Esophagus muscularis mucosa (tissue), 4 donors: ENCODE measurements at places on chromosomes 2 and 18. TPM values are rescaled to one million over a fixed set of nuclear protein-coding genes. Genes with fewer than 3 reads are reported as not detected.

Gene PIEZO2
- total RNA-seq: 5.2 TPM

- H3K4me1 ChIP-seq: peaks cover 3% of the 10 kb centered on the region
- no peak overlapping the region for H3K27ac ChIP-seq
- H3K27me3 ChIP-seq: no peaks in the 10 kb centered on the region
Measured at GRCh38 chr2:49262801-49263560, 108.7 kb upstream of the FSHR start.

Gene CNDP1
- not detected for total RNA-seq

- no peak for DNase-seq
- H3K27ac ChIP-seq: no peak overlapping the region
- H3K27me3 ChIP-seq: no peaks in the 10 kb centered on the region
- peaks cover 9% of the 10 kb centered on the region for H3K4me1 ChIP-seq
Measured at GRCh38 chr2:173644146-173644545, 289.5 kb downstream of the CDCA7 start.

- H3K27ac ChIP-seq: no peak overlapping the region
- H3K36me3 ChIP-seq: no peaks in the 10 kb centered on the region
- H3K4me1 ChIP-seq: no peaks in the 10 kb centered on the region
Measured at GRCh38 chr2:48180557-48180956, 274.3 kb upstream of the FBXO11 start.

DNA sequence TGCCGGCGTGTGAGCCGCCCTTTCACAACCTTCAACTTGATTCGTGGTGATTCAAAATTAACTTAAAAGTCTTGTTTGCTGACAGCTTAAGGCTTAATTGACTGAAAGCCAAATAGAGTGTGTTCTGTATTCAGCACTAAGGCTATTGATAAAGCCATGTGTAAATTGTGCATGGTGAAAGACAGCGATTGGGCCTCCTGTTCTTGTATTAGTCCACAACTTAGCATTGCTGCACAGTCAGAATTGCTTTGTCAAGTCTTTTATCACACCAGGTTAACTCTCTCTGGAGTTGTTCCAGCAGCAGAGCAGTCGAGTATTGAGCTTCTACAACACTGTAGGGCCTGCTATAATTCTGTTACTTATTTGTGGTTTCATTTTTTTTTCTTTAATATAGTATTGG, 210.1 kb downstream of the WDR7 start:
- no peak overlapping the region for H3K4me3 ChIP-seq
- no peaks in the 10 kb centered on the region for H3K27me3 ChIP-seq
- no peak for DNase-seq
- H3K27ac ChIP-seq: no peak overlapping the region
- no peaks in the 10 kb centered on the region for H3K36me3 ChIP-seq
- no peaks in the 10 kb centered on the region for H3K4me1 ChIP-seq

GRCh38 chr2:102792568-102793208, 30.9 kb downstream of the TMEM182 start:
- no peak overlapping the region for H3K4me3 ChIP-seq
- no peak overlapping the region for H3K27ac ChIP-seq
- peaks cover 10% of the 10 kb centered on the region for H3K4me1 ChIP-seq
- no peaks in the 10 kb centered on the region for H3K27me3 ChIP-seq
- DNase-seq: no peak

GRCh38 chr18:76827205-76828200, 5.1 kb downstream of the ZNF236 start:
- DNase-seq: no peak
- H3K4me3 ChIP-seq: no peak overlapping the region

DNA sequence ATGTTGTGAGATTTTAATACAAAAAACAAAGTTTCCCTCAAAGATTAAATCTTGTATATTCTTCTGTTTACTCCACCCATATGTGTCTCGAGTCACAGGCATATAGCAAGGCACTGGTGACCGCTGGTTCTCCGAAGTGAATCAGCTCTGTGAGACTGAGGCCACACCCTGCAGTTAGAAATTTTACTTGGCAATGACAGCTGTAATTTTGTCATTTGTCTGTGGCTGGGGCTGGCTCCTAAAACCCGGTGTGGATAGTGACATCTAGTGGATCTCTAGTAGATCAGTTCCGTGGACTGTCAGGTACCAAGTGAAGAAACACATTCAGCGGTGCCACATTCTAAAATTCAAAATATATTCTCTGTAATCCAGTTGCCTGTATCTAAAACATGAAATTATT, 278.0 kb downstream of the NEDD4L start:
- H3K36me3 ChIP-seq: peaks cover 11% of the 10 kb centered on the region
- peaks cover 27% of the 10 kb centered on the region for H3K4me1 ChIP-seq
- peak overlapping the region; percentile 9 for H3K27ac ChIP-seq
- DNase-seq: no peak

DNA sequence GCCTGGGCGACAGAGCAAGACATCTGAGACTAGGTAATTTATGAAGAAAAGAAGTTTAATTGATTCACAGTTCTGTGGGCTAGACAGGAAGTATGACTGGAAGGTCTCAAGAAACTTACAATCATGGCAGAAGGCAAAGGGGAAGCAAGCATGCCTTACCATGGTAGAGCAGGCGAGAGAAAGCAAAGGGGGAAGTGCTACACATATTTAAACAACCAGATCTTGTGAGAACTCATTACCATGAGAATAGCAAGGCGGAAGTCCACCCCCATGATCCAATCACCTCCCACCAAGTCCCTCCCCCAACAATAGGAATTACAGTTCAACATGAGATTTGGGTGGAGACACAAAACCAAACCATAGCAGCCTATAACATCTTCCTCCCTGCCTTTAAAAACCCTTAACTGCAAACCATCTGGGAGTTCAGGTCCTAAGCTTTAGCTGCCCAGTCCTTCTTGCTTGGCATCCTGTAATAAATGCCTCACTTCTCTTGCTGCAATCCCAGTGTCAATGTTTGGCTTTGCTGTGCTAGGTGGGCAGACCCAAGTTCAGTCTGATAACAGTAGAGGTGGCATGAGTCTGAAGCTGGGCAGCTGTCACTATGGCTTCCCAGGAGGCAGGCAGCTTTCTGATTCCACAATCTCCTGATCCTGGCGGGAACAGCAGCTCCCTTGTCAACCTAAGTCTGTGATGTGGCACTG, 11.2 kb upstream of the SP5 start:
- H3K4me1 ChIP-seq: no peaks in the 10 kb centered on the region
- H3K27ac ChIP-seq: no peak overlapping the region
- H3K27me3 ChIP-seq: no peaks in the 10 kb centered on the region

GRCh38 chr18:36337679-36338402, 40.3 kb downstream of the FHOD3 start:
- DNase-seq: peak; percentile 31
- peaks cover 6% of the 10 kb centered on the region for H3K4me1 ChIP-seq
- H3K27me3 ChIP-seq: no peaks in the 10 kb centered on the region
- no peak overlapping the region for H3K27ac ChIP-seq

GRCh38 chr2:47483191-47483590, 80.2 kb downstream of the MSH2 start:
- H3K4me3 ChIP-seq: no peak overlapping the region
- no peak overlapping the region for H3K27ac ChIP-seq
- no peaks in the 10 kb centered on the region for H3K4me1 ChIP-seq

Gene FAM98A
- 42.9 TPM for total RNA-seq

DNA sequence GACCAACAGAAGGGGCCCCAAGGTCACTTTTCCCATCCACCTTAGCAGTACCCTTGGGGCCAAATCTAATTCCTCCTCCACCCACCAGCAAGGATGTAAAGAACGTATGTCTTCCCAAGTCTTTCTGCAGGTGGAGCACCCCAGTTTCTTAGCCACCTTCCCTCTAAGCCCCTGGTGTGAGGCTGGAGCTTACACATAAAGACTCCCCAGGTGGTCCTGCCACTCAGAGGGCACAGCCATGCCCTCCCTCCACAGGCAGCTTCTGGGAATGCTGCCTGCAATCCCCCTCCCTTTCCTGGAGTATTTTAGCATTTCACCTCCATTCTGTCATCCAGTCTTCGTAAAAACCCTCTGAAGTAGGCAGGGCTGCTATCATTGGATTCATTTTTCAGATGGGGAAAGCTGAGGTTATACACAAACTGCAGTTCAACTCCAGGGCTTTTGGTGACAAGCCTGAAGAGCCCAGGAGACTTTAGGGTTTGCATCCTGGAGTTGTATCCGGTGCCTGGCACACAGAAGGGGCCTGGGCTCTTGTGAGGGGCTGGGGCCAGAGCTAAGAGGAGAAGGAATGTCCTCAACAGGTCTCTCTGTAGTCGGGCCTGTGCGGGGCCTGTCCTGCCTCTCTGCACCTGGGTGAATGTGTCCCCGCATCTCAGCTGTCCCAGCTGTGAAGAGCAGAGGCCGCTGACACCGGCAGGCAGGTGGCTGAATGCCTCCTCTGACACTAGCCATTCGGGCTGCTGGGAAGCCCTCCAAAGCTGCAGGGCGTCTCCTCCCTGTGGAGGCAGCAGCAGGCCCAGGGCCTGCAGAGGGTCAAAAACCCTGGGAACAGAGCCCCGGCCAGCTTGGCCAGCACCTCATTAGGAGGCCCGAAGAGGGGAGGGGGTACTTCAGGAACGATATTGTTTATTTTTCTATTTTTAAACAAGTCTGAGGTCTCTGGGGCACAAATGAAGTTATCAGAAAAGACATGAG, 27.6 kb downstream of the CIB4 start:
- H3K4me3 ChIP-seq: no peak overlapping the region
- DNase-seq: peak; percentile 91
- H3K36me3 ChIP-seq: no peaks in the 10 kb centered on the region
- H3K27ac ChIP-seq: peak overlapping the region; percentile 68
- H3K4me1 ChIP-seq: peaks cover 20% of the 10 kb centered on the region

DNA sequence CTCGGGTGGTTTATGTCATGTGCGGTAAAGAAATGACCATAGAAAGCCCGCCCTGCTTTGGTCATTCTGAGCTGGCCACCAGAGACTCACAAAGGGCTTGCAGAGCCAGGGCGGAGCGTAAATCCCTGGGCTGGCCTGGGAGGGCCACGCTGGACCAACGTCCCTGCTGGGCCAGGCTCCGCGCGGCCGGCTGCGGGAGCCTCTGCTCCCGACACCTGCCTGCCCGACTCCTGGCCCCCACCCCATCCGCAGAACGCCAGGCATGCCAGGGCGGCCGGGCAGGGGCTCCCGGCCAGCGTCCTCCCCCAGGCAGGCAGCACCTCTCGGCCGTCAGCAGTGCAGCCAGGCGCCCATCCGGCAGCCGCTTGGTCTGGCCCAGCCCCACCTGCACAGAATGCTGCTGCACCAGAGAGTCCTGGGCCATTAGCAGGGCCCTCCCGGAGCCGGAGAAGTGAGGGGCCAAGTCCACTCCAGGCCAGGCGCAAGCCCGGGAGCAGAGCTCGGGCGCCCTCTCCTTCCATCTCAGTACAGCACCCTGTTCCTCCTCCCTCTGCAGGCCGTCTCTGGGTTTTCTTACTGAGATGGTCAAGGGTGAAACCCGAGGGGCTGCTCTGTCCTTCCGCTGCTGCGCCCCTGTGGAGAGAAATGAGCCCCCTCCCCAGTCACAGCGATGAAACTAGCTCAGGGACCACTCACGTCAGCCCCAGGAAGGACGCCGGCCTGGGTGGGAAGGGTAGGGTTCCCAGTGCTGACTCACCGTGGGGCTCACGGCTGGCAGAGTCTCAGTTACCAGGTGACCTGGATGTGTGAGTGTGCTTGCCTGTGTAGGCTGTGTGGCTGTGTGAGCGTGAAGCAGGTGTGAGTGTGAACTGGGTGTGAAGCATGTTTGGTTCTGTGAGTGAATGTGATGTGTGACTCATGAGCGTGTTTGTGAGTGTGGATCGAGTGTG, 83.3 kb downstream of the PTGR3 start:
- H3K36me3 ChIP-seq: no peaks in the 10 kb centered on the region
- peak overlapping the region; percentile 7 for H3K4me3 ChIP-seq
- H3K27ac ChIP-seq: no peak overlapping the region

DNA sequence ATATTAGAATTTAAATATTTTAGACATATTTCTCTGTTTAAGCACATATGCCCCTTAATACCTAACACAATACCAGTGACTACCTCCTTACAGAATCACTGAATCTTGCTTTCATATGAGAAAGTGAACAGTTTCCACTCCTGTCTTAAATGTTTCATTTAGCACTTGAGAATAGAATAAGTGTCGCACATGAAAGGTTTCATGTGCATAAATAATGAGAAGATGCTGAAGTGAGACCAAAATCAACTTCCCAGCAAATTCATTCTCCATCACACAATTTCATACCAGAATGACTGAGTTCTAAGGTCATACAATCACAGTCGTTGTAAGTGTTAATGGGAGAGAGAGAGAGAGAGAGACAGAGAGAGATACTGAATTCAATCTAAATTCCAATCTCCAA, 51.2 kb downstream of the ATIC start:
- H3K27ac ChIP-seq: peak overlapping the region; percentile 20
- no peak overlapping the region for H3K4me3 ChIP-seq
- no peaks in the 10 kb centered on the region for H3K27me3 ChIP-seq
- H3K4me1 ChIP-seq: peaks cover 9% of the 10 kb centered on the region
- H3K36me3 ChIP-seq: peaks cover 74% of the 10 kb centered on the region

- H3K4me3 ChIP-seq: no peak overlapping the region
- no peaks in the 10 kb centered on the region for H3K4me1 ChIP-seq
Measured at GRCh38 chr2:203737360-203737759, 30.9 kb downstream of the CD28 start.

Gene CYP26B1
- 1.2 TPM for total RNA-seq

DNA sequence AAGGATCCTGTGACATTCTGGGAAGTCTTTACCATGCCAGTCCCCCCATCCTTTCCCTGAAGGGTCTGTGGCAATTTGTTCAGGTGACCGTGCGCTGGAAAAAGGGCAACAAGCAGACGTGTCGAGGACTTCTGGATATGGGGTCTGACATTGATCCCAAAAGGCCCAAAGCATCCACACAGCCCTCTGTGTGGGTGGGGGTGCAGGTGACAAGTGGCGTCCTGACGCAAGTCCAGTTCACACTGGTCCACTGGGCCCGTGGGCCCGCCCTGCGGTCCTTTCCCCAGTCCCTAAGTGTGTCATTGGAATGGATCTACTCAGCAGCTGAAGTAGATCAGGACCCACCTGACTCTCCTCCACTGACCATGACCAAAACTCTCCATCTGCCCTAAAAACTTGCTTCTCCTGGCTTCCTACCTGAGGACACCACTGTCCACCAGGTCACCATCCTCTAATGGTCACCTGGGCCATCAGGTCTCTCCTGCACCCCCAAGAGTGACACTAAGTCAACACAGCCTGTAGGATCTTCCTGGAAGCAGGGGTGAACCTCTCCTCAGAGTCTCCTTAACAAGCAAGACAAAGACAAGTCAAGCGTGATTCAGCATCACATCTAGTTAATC, 85.6 kb upstream of the SLC66A3 start:
- no peak overlapping the region for H3K4me3 ChIP-seq
- no peak overlapping the region for H3K27ac ChIP-seq
- H3K27me3 ChIP-seq: no peaks in the 10 kb centered on the region
- H3K4me1 ChIP-seq: no peaks in the 10 kb centered on the region
- H3K36me3 ChIP-seq: no peaks in the 10 kb centered on the region

Gene SOCS6
- total RNA-seq: 22.3 TPM

Gene RGPD3
- total RNA-seq: 0.46 TPM

DNA sequence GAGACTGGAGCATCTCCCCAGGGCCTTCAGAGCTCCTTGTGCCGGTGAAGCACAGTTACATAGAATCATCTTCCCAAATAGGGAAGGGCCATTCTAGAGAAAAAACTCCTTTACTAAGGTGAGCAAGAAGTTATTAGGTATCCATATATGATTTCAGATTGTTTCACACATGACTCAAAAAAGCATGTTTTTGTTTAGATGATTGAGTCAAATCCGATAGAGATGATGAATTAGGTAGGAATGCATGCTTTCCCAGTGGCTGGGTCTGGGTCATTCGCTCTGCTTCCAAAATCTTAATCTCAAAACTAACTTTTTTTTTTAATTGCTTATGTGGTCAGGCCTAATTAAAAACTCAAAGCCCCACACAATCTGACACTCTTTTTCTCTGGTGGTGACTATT, 3.8 kb downstream of the NT5C1B start:
- no peak overlapping the region for H3K4me3 ChIP-seq
- DNase-seq: no peak
- no peaks in the 10 kb centered on the region for H3K4me1 ChIP-seq
- no peak overlapping the region for H3K27ac ChIP-seq
